Hematopoietic multipotent progenitor cell treated with erythropoietin and hydrocortisone succinate and interleukin-3 and kit ligand, for 8 days (in vitro differentiated cells): ENCODE measurements at places on chromosomes 16 and 17.
A peak's percentile ranks its signal among the peaks of the same experiment; 100 is the strongest.

DNA sequence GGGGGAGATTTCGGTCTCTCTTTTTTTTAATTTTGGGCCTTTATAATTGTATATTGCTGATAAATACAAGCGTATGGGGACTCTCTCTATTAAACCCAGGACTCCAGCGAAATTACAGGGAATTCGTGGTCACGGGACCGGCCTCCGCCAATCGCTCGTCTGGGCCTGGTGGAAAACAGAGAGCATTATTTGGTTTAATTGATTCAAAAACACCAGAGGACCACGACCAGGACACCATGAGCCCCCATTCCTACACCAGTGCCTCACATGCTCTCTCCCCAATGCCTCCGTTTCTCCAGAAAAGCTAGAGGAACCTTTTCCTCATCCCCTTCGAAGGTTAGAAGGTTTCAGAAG is at the start of gene HOXB2:
TSS of gene HOXB2 (minus strand) at position 88 of the 354 bp plus-strand sequence. CDS start 198 bp downstream, outside the sequence.
- peak; percentile 77 for DNase-seq

GRCh38 chr16:19804538-19805323 is 79.9 kb downstream of the GPRC5B start:
- DNase-seq, result no peak

DNA sequence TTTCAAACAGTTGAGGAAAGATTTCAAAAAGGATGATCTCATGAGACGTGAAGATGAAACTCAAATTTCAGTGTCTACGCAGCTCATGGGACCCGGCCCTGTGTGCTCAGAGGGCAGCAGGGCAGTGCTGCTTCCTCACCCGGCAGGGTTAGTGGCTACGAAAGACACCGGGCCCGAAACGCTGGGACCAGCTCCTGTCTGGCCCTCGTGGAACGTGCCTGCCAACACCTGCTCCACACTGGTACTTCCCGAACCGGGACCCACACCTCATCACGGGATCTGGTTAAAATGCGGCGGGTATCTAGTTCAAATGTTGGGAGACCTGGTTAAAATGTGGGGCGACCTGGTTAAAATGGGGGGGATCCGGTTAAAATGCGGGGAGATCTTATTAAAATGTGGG is 18.7 kb downstream of the DNASE1 start:
- DNase-seq, result no peak

DNA sequence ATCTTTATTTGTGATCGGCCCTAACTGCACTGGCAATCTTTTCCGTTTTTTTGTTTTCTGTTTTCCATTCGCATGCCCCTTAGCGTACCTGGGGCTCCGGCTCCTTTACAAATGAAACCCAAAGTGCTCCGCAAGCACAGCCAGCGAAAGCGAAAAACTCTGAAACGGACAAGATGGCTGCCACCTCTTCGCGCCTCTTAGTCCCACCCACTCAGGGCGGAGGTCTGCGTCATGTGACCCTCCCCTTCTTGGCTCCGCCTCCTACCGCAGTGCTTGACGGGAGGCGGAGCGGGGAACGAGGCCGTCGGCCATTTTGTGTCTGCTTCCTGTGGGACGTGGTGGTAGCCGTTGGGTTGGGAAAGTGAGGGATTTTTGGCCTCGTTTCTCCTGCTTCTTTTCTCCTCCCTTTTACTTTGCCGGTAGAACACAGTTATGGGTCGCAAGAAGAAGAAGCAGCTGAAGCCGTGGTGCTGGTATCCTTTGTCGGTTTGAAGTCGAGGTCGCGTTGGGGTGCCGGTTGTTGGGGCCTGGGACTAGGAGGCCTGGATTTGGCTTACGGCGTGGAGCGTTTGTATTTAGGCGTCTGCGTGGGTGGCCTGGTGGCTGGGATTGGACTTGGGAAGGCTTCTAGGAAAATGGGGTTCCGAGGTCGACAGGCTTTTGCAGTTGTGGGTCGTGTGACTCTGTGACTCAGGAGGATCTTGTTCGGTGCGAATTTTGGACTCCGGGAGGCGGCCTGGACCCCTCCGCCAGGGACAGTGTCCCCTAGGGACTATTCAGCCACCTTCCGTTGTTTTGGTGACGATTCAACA is at the start of gene ZNF207:
TSS of gene ZNF207 (plus strand) at position 304 of the 812 bp plus-strand sequence. CDS start at position 433, 129 bp downstream.
- DNase-seq, result peak; percentile 97

DNA sequence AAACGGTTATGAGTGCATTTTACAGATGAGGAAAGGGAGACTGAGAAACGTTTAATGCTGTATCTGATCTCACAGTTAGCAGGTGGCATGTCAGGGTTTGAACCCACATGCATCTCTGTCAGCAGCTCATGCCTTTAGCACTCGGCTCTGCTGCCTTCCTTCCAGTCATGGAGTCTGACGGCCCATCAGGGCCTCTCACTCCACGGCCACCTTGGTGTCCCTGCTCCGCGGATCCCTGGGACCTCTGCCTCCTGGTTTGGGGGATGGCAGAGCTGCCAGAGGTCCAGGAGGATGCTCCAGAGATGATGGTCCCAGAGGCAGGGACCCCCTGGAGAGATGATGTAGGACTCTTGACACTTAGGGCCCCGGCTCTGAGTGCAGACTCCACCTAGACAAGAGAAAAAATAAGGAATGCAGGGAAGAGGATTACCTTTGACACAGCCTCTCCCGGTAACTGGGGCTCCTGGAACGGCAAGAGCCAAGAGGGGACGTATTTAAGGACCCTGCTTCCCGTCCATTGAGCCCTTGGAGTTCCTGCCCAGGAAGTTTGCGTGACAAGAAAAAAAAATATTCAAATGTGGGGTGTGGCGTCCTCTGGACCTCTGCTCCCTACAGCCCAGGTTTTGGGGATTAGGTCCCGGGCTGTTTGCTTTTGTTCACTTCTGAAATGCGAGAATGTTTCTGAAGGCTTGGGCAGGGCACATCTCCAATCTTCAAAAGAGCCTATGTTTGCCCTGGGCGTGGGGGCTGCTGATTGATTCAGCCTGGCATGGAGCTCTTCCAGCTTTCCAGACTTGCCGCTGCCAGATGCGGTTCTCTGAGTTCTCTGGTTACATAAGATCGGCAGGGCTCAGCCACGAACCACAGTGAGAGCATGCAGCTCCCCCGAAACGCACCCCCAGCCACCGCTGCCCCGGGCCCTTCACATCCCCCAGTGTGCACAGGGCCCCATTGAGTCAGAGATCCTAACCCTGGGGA is at the start of gene ALDH3A1:
TSS of gene ALDH3A1 (minus strand) at position 470 of the 978 bp plus-strand sequence. CDS start 3,169 bp downstream, outside the sequence.
- DNase-seq, result no peak

DNA sequence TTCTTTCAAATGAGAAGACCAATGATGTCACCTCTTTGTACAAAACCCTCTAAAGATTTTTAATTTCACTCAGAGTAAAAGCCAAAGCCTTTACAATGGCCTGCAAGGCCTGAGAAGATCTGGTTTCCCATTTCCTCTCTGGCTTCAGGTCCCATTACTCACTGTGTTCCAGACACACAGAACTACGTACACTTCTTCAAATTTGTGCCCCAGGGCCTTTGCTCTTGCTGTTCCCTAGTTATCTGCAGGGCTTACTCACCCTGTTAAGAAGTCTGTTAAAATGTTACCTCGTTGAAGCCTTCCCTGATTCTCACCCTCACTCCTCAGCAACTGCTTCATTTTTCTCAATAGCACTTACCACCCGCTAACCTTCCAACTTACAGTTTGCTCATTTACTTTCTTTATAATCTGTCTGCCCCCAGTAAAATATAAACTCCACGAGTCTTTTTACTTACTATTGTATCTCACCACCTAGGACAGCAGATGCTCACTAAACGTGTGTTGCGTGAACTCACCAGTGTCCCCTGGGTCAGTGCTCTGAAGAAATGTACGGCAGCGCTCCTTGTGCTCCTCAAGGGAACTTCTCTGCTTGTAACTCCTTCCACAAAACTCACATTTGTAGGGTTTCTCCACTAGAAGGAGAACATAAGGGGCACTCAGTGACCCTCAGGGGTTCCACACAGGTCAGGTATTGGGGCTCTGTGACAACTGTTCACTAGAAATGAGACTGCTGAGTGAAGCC is 50.2 kb downstream of the GRB7 start:
- DNase-seq, result no peak
